ENCODE measurements at places on chromosomes 2 and 18.

GRCh38 chr2:164015328-164016123 lies 279.7 kb upstream of the FIGN start:
- DNase-seq = no peak

- no peak for DNase-seq
Observed at GRCh38 chr2:71589763-71590162, 136.4 kb downstream of the DYSF start.

DNA sequence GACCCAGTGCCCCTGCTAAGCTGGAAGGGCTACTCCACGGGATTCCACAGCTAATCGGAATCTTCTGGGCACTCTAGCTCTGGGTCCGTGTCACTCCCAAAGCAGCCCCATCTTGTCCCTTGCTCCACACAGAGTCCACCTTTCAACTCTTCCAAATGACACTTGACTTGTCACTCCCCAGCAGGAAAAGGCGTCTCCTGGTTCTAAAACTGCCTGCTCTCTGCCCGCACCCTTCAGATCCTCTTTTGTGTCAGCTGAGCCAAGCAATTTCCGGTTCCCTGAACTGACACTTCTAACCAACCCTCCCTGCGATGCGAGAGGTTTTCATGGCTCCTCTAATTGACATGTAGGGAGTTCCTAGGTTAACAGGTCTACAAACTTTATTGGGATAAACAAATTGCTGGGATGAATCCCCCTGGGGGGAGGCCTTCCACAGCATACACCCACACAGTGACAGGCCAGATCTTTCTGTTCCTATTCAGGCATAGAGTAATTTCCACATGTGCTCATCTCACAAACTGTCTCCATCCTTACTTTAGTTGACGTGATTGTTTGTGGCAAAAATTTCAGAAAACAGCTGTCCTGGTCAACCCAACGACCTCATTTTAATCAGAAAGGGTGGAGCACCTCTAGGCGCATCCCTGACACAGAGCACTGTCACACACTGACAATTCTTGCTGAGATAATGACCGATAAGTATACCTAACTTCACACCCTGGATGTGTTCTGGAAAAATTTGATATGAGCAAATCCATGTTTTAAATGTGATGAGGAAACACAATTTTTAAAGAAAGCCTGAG lies 104.9 kb downstream of the RBMS1 start:
- no peak for DNase-seq

DNA sequence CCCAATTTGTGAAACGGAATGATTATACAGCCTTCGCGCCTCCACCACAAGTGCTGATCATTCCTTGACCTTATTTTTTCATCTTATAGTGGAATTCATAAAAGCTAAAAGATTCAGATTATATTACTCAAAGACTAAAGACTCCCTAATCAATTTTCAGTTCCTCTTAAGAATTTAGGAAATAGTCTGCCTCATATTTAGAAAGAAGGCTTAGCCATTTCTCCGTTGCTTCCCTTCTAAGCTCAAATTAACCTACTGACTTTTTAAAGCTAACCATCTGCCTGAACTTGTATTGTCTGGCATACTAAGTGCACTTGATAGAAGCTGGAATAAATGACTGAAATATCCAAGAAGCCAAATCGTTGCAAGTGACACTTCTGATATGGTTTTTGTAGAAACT lies 44.7 kb downstream of the HNRNPLL start:
- DNase-seq = no peak

- DNase-seq = peak; percentile 56
Observed at GRCh38 chr2:236899950-236900640, 185.6 kb upstream of the COPS8 start.

DNA sequence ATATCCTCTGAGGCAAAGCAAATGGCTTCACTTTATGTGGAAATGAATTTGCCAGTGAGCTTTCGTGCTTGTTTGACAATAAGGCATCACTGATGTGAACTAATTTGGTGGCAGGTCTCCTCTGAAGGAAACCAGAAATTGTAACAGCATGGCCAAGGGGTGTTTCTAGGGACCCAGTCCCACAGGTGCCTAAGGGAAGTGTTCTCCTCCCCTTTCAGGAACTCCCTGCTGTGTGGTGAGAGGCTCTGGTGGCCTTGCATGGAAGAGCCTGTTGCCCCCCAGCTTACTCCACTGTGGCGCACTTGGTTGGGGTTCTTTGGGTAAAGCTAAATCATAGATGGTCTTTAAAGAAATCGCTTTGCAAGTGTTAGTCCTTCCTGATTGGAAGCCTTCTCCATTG lies 20.4 kb downstream of the RAB12 start:
- DNase-seq = no peak

GRCh38 chr2:29011418-29012060 lies 30.4 kb downstream of the TOGARAM2 start:
- DNase-seq = peak; percentile 64

DNA sequence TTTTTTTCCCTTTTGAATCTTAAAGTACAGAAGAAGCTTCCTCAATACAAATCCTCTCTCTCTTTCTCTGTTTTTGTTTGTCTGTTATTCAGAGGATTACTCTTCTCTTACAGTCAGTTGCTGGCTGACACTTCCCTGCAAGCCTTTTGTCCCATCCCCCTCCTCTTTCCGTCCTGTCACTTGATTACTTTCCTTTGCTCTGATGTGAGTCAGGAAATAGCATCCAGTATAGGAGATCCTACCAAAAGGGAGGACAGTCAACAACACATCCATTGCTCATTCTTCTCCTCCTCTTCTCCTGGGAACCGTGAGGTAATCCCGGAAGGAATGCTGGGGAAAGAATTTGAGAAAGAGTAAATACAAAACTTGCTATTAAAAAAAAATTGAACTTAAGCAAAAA lies 79.3 kb upstream of the SCN7A start:
- DNase-seq = no peak

DNA sequence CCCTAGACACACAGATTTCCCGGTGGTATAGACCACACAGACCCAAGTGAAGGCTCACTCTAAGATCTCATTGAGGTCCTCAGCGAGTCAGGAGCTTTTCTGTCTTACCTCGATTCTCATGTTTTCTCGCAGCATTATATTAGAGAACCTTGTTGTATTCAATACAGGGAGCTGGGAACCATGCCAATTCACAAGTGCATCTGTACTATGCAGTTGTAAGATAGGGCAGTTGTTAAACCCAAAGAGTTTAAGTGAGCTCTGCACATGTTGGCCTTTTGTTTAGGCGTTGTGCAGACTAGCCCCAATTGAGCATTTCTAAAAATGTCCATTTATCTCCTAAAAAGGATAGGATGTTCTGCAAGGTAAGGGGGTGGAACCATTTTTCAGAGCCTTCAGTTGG lies 59.6 kb downstream of the FEZ2 start:
- peak; percentile 51 for DNase-seq

GRCh38 chr2:32220445-32220844 lies 44.2 kb downstream of the NLRC4 start:
- no peak for DNase-seq

DNA sequence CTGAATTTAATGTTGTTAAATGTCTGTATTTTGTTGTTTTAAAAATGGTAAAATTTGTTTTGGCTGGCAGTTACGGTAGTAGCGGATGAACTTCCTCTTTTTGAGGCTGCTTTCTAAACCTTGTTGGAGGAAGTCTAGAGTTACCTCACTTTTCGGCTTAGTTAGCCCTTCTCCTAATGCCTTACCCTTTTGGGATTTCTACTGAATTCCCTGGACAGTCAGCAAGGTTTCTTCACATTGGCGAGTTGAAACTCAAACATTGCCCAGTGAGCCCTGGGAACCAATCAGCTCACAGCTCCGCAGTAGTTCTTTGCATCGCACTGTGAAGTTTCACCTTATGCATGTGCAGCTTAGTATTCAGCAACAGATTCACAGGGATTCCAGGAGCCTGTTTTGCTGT lies 55.2 kb downstream of the TMEM247 start:
- no peak for DNase-seq

GRCh38 chr18:54737986-54738385 lies 90.3 kb upstream of the RAB27B start:
- no peak for DNase-seq

- DNase-seq = no peak
Observed at GRCh38 chr2:55092439-55092838, 42.2 kb upstream of the RTN4 start.

GRCh38 chr2:42925742-42926433 lies 133.5 kb upstream of the HAAO start:
- DNase-seq = no peak

- DNase-seq = no peak
Observed at GRCh38 chr18:26335156-26335555, 108.9 kb downstream of the TAF4B start.

- no peak for DNase-seq
Observed at GRCh38 chr2:241629762-241630435, 7.1 kb downstream of the THAP4 start.

- DNase-seq = no peak
Observed at GRCh38 chr2:223588251-223588650, 13.9 kb downstream of the SCG2 start.

GRCh38 chr18:44851856-44852621 lies 171.4 kb downstream of the SETBP1 start:
- peak; percentile 95 for DNase-seq

- no peak for DNase-seq
Observed at GRCh38 chr2:210267698-210268097, 42.5 kb upstream of the ACADL start.

DNA sequence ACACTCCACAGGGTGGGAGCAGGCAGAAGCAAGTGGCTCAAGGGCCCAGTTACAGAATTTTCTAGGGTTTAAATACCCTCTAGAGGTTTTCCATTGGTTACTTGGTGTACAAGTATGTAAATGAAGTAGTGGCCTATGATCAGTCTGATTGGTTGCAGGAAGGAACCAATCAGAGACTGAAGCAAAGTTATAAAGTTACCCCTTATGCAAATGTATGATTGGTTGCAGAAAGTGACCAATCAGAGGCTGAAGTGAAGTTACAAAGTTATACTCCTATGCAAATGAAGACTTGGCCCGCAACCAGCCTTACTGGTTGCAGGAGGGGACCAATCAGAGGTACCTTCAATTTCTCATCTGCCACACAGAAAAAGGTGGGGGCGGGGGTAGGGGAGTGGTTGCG lies 154.6 kb downstream of the INO80D start:
- DNase-seq = no peak

GRCh38 chr2:119352357-119352756 lies 14.3 kb downstream of the C2orf76 start:
- DNase-seq = no peak

- DNase-seq = no peak
Observed at GRCh38 chr2:121925466-121925865, 170.0 kb downstream of the TSN start.

- DNase-seq = no peak
Observed at GRCh38 chr18:33010149-33010548, 237.3 kb upstream of the KLHL14 start.

DNA sequence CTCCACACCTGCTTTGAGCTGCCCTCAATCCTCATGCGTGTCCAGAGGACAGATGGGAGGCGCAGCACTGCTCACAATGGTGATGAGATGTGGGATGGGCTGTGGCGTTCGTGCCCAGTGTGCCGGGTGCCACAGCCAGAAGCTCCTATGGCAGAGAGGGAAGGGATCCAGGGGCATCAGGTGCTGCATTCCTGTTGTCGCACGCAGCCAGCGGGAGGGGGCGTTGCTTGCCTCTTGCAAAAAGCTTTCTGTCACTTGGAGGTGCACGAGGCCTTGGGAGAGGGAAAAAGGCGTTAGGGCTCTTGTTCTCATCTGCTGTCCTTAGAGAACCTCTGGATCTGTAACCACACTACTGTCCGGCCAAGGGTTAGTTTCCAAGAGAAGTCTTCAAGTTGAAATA lies 29.2 kb upstream of the ALLC start:
- peak; percentile 94 for DNase-seq
